ENCODE measurements at places on chromosomes 7 and 10.

- DNase-seq: peak; percentile 54
Measured at GRCh38 chr10:6843481-6843881, 263.4 kb upstream of the PRKCQ start.

DNA sequence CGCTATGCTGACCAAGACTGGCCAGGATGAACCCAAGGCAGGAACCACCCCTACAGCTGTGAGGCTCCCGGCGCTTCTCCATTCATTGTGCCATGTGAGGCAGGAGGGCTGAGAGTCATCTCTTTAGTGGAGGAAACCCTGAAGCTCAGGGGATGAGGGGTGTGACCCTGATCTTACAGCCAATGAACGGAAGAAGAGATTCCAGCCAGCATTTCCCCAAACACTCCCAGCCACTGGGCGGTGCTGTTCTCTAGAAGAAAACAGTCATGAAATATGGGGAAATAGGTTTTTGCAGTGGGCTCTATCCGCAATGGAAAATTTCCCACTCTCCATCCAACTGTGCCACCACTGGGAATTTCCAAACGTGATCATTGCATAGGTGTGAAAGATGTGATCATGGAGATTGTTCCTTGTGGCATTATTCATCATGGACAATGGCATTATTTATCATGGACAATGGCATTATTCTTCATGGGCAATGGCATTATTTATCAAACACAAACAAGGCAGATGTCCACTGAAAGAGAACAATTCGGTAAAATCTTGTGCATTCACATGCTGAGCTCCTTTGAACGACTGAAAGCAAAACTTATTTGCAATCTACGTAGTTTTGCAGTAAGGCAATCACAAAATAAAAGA is 14.0 kb upstream of the SLC18A2 start:
- peak; percentile 76 for DNase-seq

DNA sequence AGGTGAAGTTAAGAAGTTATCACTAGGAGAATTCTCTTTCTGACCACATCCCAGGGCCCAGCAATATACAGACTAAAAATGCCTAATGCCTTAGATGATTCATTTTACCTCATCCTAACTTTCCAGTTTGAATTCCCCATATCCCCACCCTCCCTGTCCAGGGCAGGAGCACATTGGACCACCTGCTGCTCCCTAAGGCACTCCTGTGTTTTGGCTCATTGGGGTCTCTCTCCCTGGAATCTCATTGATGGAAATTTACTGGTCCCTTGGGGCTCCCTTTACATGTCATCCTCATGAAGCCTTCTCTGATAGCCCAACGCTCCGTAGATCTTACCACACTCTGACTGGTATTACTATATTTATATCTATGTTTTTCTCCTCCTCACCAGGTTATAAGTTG is 2.7 kb downstream of the IL2RA start:
- no peak for DNase-seq

GRCh38 chr7:50805447-50806125 is 22.9 kb upstream of the GRB10 start:
- peak; percentile 55 for DNase-seq

GRCh38 chr7:136062625-136063325 is 85.6 kb upstream of the MTPN start:
- DNase-seq: no peak

Data from SK-MEL-5 (cell line).